ENCODE measurements at places on chromosomes 13 and 19. TPM values are rescaled to one million over a fixed set of nuclear protein-coding genes. Genes with fewer than 3 reads are reported as not detected.
A peak's percentile ranks its signal among the peaks of the same experiment; 100 is the strongest.

DNA sequence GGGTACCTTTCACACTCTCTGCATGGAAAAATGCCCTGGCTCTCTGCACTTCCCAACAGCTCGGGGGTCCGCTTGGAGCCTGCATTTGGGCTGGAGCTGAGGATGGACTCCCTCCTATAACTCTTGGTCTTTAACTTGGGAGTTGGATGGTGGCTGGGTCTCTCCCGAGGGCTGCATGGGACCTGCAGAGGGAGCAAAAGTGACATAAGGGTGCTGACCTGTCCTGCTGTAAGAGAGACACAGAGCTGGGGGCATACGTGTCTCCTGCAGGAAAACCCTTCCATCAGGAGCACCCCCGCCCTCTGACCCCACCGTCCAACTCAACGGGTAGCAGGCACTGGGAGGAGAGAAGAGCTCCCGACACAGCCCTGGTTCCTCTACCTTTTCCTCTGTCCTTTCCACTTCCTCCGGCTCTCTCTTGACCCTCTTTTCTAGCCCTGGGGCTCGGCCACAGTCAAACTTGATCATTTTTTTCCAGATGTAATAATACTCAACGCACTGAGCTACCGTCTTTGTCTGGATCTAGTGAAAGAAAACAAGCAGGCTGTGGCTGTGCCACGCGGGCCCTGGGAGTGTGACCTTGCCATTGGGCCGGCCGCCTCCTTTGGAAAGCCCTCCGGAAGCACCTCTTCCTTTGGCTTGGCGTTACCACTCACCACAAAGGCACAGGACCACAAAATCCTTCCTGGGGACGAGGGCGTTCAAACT lies 6.8 kb upstream of the NAPA start:
- DNase-seq = no peak

DNA sequence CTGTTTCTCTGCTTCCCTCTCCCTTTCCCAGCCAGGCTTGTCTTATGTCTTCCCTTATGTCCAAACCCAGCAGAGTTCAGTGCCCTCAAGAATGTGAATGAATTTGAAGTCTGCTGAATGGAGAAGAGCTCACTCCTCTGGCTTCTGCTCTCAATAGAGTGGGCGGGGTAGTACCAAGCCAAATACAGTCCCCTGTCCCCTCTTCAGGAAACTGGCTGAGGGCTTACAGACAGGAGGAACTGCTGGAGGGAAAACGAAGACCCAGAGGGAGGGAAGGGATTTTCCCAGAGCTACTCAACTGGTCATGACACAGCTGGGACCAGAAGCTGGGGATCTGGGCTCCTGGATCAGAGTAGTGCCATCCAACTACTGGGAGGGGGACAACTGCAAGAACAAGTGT lies 32.9 kb upstream of the POU2F2 start:
- DNase-seq = no peak

DNA sequence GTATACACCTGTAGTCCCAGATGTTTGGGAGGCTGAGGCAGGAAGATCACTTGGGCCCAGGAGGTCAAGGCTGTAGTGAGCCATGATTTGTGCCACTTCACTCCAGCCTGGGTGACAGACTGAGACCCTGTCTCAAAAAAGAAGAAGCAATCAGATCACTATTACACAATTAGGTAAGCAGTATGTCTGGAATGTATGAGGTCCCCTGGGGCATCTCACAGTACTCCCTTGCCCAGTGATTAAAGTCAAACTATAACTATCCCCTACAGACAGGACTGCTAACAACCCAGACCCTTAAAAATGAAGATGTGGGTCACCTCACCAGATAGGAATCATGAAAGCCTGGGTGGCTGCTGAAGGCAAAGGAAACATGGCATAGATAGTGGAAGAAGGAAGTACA lies 9.4 kb upstream of the PAN3 start:
- DNase-seq = no peak

DNA sequence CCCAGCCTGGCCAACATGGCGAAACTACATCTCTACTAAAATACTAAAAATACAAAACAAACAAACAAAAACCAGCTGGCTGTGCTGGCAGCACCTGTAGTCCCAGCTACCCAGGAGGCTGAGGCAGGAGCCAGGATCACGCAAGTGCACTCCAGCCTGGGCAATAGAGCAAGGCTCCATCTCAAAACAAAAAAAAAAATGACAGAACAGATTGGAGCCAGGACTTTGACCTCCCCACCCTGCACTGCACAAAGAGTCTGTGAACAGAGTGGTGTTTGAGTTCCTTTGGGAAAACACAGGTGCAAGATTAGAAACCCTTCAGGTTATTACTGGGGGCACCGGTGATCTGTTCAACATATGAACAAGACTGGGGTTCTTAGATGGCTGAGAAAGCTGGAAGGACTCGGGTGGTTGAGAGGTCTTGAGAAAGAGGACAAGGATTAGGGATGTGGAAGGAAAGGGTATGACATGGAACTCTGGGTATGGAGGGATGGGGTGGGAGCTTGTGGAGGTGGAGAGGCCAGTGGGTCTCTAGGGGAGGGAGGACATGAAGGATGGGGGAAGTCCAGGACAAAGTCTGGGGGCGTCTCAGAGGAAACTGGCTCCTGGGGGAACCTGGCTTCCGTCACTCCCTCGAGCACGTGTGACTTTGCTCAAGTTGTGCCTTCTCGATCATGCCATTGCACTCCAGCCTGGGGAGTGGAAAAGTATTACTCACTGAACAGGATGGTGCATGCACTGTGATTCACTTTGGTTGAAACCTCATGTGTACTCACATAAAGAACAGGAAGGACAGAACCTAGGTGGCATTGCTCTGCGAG lies 25.9 kb downstream of the RCN3 start:
- no peak for DNase-seq

DNA sequence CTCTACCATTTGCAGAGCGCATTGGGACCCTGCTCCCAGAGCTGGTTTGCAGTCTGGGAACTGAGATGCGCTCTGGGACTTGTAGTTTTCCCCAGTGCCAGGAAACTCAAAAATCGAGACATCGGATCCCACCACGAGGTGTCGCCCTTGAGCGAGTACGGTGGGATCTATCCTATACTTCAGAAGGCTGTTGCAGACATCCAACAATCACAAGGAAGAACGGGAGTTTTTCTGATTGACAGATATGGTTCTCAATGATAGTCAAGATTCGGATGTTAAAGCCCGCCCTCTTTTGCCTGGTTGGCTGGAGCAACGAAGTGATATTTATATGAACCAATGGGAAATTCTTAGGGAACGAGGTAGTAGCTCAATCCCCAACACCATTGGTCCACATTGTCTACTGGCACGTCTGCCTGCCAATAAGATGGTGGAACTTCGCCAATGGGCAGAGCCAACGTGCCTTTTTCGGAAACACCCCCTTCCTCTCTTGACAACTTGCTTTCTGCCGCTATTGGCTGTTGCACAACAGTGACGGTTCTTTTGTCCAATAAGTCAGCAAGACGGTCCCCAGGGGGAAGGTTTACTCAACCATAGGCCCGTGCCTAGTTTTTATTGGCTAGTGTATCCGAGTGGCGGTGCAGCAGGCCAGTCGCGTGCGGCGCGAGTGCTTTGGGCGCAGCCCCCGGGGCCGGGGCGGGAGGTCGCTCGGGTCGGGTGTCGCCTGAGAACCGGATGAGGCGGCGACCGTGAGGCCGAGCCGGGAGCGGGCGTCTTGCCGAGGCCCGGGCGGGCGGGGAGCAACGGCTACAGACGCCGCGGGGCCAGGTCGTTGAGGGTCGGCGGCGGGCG lies at the start of gene DNM2:
TSS of gene DNM2 (plus strand) at position 724 of the 849 bp plus-strand sequence. CDS start 164 bp downstream, outside the sequence.
- DNase-seq = peak; percentile 100

Gene ZNF226
- 17.2 TPM for polyA plus RNA-seq

GRCh38 chr19:6737873-6738786 lies 750 bp upstream of the GPR108 start:
- no peak for DNase-seq

DNA sequence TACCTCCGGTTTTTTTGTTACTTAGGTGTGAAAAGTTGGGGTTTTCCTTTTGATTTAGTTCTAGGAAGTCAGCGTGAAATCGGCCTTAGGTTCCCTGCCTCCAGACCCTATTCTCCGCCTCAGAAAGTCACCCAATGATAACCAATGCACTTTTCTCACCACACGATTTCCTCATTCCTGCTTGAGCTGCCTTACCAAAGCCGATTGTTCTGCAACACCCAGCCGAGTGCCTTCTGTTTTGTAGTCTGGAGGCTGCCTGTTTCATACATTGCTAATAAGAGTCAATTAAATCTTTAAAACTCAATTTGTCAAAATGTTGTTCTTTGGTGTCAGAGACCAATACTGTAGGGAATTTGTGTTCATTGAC lies 39.7 kb downstream of the GJA3 start:
- no peak for DNase-seq

Gene GJB2
- 0.42 TPM for polyA plus RNA-seq

Gene ZNF681
- 0.16 TPM for polyA plus RNA-seq

DNA sequence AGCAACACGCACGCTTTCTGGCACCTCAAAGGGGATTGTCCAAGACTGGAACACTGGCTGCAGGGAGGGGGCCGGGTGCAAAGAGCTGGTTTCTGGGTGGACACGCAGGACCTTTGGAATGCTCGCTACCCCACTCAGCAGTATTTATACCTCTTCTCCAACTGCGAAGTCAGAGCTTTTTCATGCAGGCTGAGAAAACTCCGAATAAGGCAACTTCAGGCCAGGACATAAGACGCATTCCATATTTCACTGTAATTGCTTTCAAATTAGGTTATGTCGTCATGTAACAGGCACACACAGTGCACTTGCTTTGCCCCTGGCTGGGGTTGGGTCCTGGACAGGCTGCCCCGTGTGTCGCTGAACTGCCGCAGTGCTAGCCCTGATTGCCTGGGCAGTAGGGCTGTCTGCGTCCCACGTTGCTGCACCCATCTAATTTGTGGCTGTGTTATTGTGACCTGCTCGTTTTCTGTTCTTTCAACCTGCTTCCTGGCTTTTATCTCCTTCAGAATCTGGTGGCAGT lies 44.5 kb downstream of the ACTN4 start:
- no peak for DNase-seq

DNA sequence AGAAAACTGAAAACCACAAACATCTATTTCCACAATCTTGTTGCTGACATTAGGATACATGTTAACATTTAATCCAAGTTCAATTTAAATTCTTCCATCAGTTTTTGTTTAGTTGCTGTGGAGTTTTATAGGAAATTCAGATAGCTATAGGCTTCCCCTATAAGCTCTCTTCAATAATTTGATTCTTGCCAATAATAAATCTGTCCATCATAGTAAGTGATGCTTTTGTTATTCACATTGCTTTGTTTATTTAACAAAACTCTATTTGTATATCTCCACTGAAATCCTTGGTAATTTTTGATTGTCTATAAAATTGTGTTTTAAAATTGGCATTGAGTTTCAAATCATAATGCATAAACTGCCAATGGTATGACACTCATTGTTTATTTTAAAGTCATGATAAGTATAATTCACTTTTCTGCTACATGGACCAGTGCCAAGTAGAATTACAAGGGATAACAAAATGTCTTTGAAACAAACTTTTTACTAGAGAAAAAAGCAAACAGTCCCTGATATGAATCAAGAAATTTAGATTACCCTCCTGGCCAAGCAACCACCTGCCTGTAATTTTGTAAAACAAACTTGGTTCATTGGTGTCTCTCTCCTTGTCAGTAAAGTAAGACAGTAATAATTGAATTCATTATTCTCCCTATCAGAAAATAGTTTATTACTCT lies 577.3 kb upstream of the GPC6 start:
- DNase-seq = no peak

Gene CEACAM4
- polyA plus RNA-seq = not detected

GRCh38 chr19:35790981-35791813 lies 15.8 kb downstream of the ARHGAP33 start:
- DNase-seq = no peak

Gene PSG5
- 0.27 TPM for polyA plus RNA-seq

DNA sequence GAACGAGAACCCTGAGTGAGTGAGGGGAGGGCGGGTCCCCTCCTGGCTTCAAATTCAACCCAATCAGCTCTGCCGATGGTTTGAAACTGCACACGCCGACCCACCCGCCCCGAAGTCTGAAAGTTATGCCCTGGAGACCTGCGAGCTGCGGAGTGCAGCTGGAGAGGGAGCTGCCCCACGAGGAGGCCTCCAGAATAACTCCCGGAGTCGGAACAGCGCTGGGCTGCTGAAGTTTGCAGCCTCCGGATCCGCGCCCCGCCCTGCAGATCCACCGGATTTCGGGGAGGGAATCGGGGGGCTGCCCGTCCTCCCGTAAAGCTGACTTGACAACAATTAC lies 7.0 kb downstream of the POU4F1 start:
- DNase-seq = no peak

GRCh38 chr13:45370922-45371406 lies 30.0 kb upstream of the TPT1 start:
- DNase-seq = no peak

- DNase-seq = no peak
Measured at GRCh38 chr19:38429055-38429810, 3.2 kb upstream of the RASGRP4 start.

DNA sequence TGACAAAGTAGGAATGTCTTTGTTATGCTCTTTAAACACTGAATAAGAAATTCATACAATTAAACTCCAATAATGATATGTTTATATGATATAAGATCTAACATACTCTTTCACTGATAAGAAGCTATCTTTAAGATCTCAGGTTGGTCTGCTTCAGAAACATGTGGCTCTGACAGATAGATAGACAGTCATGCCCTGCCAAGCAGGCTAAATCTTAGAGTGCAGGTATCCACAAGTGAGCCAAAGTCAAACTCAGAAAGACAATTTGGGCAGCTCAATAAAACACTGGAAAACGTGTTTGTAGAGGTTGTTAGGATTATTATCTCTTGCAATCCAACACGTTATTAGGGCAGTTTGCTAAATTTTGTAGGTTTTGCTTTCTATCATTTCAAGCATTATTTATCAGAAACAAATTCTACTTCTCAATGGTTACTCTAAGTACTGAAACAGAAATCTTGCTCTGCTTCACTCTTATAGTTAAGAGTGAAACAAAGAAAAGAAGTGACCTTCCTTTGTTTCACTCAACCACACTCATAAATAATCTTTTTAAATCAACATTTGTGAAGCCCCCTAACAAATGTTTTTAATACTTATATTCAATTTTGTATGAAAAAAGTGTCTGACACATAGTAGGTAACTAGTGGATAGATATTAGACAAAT lies 1255.6 kb downstream of the DIAPH3 start:
- DNase-seq = no peak

Gene SIGLEC6
- polyA plus RNA-seq = not detected

DNA sequence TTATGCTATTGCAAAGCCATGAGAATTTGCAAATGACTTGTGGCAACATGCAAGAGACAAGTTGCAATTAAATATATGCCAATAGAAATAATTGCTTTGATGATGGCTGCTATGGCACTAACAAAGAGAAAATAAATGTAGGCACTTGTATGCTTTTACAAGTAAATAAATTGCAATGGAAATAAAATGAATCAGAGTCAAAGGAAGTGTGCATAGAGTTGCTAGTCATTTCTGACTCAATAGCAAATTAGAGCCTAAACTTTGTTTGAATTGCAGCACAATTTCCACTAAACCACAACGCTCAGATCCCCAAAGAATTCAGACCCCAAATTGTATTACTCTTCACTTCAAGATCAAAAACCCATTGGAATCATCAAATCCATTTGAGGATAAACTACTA lies 792.1 kb upstream of the ARGLU1 start:
- no peak for DNase-seq

GRCh38 chr13:27044837-27045570 lies 126.6 kb downstream of the USP12 start:
- peak; percentile 33 for DNase-seq

Data from GM12878 (cell line).